ENCODE measurements at places on chromosomes 1 and 21.

- no peak for DNase-seq
Measured at GRCh38 chr1:224684979-224685425, 68.9 kb downstream of the CNIH3 start.

GRCh38 chr1:24179251-24179840, 7.7 kb downstream of the IFNLR1 start:
- DNase-seq = no peak

- no peak for DNase-seq
Measured at GRCh38 chr1:155049651-155050559, 1.2 kb upstream of the ADAM15 start.

DNA sequence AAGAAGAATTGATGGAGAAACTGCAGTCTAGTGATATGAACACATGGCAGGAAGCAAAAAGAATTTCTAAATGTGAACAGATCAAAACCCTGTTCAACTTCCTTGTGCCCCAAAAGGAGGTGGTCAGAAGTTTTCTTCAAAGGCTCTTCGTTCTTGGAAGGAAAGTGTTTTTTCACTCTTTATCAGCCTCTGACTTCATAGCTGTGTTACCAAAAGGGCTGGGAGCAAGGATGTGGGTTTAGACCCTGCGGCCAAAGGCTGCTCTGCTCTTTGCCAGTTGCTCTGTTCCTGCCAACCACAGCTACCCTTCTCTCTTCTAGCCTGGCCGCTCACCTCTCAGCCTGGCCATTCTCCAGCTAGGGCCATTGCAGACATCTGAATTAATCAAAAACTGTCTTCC, 53.8 kb downstream of the PTGER3 start:
- DNase-seq = no peak

- DNase-seq = no peak
Measured at GRCh38 chr21:44349847-44350772, 3.3 kb upstream of the TRPM2 start.

- DNase-seq = no peak
Measured at GRCh38 chr1:60149251-60149650, 75.7 kb upstream of the C1orf87 start.

GRCh38 chr1:65483993-65484754, 63.7 kb downstream of the LEPR start:
- no peak for DNase-seq

Measured in hematopoietic multipotent progenitor cell treated with erythropoietin and hydrocortisone succinate and interleukin-3 and kit ligand, for 17 days (in vitro differentiated cells).